ENCODE measurements at places on chromosomes 6 and 20.
A peak's percentile ranks its signal among the peaks of the same experiment; 100 is the strongest.

- no peak overlapping the region for H3K4me3 ChIP-seq
- peak; percentile 37 for DNase-seq
- no peaks in the 10 kb centered on the region for H3K36me3 ChIP-seq
- no peak overlapping the region for H3K27ac ChIP-seq
These were observed 13.4 kb upstream of the FOXC1 start for GRCh38 chr6:1596088-1596852.

DNA sequence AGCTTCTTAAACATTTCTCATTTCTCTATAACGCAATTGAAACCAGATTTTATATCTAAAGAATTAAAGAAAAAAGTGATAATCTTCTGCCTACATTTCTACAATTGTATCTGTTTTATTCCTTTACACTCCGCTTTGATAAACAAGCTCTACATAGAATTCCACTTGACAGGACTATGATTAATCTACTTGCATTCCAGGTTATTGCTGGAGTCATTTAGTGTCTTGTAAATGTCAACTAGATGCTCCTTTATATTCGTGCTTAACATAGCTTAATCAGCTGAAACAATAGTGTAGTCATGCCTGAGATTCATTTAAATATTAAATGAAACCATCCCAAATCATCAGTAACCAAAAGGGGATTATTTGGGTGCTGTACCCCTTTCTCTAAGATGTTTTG, 284.0 kb downstream of the TRDN start:
- DNase-seq, result no peak
- no peaks in the 10 kb centered on the region for H3K4me1 ChIP-seq
- no peak overlapping the region for H3K4me3 ChIP-seq
- no peaks in the 10 kb centered on the region for H3K27me3 ChIP-seq
- no peak overlapping the region for H3K27ac ChIP-seq
- H3K36me3 ChIP-seq, result no peaks in the 10 kb centered on the region

- H3K4me1 ChIP-seq, result peaks cover 13% of the 10 kb centered on the region
- H3K36me3 ChIP-seq, result no peaks in the 10 kb centered on the region
- peak overlapping the region; percentile 87 for H3K27ac ChIP-seq
- peak overlapping the region; percentile 93 for H3K4me3 ChIP-seq
- no peaks in the 10 kb centered on the region for H3K27me3 ChIP-seq
These were observed 60.1 kb upstream of the PRSS16 start for GRCh38 chr6:27187231-27188060.

DNA sequence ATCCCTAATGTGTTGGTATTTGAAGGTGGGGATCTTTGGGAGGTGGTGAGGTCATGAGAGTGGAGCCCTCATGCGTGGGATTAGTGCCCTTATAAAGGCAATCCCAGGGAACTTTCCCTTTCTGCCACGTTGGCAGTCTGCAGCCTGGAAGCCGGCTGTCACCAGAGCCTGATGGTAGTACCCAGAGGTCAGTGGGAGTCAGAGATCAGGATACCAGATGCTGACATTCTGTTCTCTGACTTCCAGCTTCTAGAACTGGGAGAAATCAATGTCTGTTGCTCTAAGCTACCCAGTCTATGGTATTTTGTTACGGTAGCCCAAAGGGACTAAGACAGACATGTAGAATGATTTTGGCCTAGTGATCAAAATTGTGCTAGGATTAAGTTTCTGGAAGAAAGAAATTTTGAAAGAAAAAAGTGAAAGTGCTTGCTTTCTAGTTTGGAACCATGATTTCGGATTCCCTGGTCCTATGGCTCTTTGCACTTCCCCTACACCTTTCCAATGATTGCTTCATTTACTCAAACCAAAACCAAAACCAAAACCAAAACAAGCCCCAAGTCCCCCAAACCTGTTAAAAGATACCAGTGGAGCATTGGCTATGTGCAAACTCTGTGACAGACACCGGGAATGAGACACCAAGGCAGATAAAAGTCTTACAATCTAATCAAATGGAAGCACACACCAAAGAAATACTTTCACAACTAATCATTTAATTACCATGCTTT, 173.7 kb upstream of the ZNF217 start:
- no peak for DNase-seq
- H3K4me3 ChIP-seq, result no peak overlapping the region
- no peaks in the 10 kb centered on the region for H3K27me3 ChIP-seq
- peak overlapping the region; percentile 51 for H3K27ac ChIP-seq

GRCh38 chr6:142946924-142947713, 2.1 kb upstream of the HIVEP2 start:
- peak; percentile 90 for DNase-seq
- peaks cover 8% of the 10 kb centered on the region for H3K36me3 ChIP-seq
- peaks cover 51% of the 10 kb centered on the region for H3K4me1 ChIP-seq
- peak overlapping the region; percentile 92 for H3K4me3 ChIP-seq
- H3K27me3 ChIP-seq, result no peaks in the 10 kb centered on the region

- H3K27me3 ChIP-seq, result no peaks in the 10 kb centered on the region
- no peak overlapping the region for H3K27ac ChIP-seq
- peak overlapping the region; percentile 1 for H3K4me3 ChIP-seq
- H3K4me1 ChIP-seq, result peaks cover 12% of the 10 kb centered on the region
These were observed 196.2 kb downstream of the BTBD9 start for GRCh38 chr6:38443352-38444144.

DNA sequence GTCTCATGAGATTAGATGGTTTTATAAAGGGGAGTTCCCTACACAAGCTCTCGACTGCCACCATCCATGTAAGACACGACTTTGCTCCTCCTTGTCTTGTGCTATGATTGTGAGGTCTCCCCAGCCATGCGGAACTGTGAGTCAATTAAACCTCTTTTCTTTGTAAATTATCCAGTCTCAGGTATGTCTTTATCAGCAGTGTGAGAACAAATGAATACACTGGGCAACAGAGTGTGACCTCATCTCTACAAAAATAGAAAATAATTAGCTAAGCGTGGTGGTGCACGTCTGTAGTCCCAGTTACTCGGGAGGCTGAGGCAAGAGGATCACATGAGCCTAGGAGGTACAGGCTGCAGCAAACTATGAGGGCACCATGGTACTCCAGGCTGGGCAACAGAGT, 51.3 kb downstream of the MDN1 start:
- H3K4me1 ChIP-seq, result peaks cover 5% of the 10 kb centered on the region
- H3K4me3 ChIP-seq, result no peak overlapping the region
- peak overlapping the region; percentile 63 for H3K27ac ChIP-seq
- H3K27me3 ChIP-seq, result no peaks in the 10 kb centered on the region

- DNase-seq, result peak; percentile 88
- H3K27me3 ChIP-seq, result no peaks in the 10 kb centered on the region
- H3K4me3 ChIP-seq, result peak overlapping the region; percentile 27
These were observed 14.3 kb upstream of the PIM1 start for GRCh38 chr6:37155394-37156312.

GRCh38 chr6:134480593-134480992, 162.7 kb upstream of the SGK1 start:
- no peaks in the 10 kb centered on the region for H3K36me3 ChIP-seq
- no peak overlapping the region for H3K27ac ChIP-seq
- H3K4me1 ChIP-seq, result peaks cover 9% of the 10 kb centered on the region
- no peak overlapping the region for H3K4me3 ChIP-seq
- no peak for DNase-seq

- H3K27ac ChIP-seq, result no peak overlapping the region
- H3K36me3 ChIP-seq, result no peaks in the 10 kb centered on the region
- H3K27me3 ChIP-seq, result no peaks in the 10 kb centered on the region
- H3K4me1 ChIP-seq, result no peaks in the 10 kb centered on the region
- H3K4me3 ChIP-seq, result no peak overlapping the region
- no peak for DNase-seq
These were observed 18.9 kb downstream of the C6orf132 start for GRCh38 chr6:42123379-42124103.

DNA sequence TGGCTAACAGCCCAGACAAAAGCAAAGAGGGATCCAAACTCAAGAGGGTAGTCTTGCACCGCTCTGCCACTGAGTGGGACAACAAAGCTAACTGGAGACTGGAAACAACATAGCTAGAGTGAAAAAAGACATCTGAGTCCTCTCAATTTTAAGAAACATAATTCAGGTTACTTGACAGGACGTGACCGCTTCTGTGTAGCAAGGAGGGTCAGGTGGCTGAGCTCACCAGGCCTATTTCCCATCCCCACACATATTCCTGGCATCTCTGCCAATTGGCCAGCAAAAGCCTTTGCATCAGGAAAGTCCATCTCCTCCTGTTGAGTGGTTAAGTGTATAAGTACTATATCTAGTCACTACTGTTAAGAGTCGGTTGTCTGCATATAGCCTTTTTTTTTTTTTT, 25.3 kb upstream of the TBC1D20 start:
- no peaks in the 10 kb centered on the region for H3K27me3 ChIP-seq
- no peak overlapping the region for H3K27ac ChIP-seq
- H3K36me3 ChIP-seq, result peaks cover 22% of the 10 kb centered on the region

GRCh38 chr6:127347178-127347577, 3.8 kb upstream of the ECHDC1 start:
- no peak overlapping the region for H3K4me3 ChIP-seq
- no peak for DNase-seq
- H3K27me3 ChIP-seq, result no peaks in the 10 kb centered on the region

DNA sequence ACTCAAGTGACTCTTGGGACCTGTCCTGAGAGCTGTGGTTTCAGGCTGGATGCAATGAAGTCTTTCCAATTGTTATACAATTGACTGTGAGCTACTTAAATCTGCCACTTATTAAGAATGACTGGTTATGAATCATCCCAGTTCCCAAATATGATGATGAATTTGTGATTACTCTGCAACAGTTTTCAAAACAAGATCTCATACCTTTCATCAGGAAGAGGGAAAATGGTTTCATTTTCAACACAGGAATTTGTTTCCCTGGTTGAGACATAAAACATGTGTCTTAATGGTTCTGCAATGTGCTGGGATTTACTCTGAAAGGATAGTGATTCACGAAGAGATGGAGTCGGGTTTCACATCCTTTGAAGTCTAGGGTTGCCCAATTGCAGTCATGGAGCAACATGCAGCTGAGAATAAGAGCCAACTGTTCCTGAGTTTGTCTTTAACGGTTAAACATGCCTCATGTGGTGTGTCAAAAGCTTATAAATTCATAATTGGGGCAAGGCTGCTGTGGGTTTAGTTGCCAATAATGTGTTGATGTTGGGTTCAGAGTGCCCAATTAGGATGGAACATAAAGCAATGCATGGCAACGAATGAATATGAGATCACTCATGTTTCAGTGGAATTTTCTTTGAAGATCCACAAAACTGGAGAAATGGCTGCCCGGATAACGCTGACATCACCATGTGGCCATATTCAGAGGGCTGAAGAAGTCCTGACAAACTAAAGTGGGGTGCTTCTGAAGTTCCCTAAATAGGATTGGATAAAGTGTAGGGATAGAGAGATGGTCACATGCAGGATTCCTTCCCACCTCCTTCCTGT, 41.0 kb downstream of the CYP24A1 start:
- no peaks in the 10 kb centered on the region for H3K36me3 ChIP-seq
- DNase-seq, result no peak
- H3K4me1 ChIP-seq, result no peaks in the 10 kb centered on the region
- no peak overlapping the region for H3K27ac ChIP-seq

- H3K4me1 ChIP-seq, result peaks cover 10% of the 10 kb centered on the region
- H3K27me3 ChIP-seq, result peaks cover 7% of the 10 kb centered on the region
- peak; percentile 47 for DNase-seq
- H3K4me3 ChIP-seq, result no peak overlapping the region
These were observed 34.2 kb upstream of the MDGA1 start for GRCh38 chr6:37731888-37732287.

- peak overlapping the region; percentile 52 for H3K4me3 ChIP-seq
- peaks cover 28% of the 10 kb centered on the region for H3K36me3 ChIP-seq
- H3K27ac ChIP-seq, result peak overlapping the region; percentile 96
- peaks cover 51% of the 10 kb centered on the region for H3K4me1 ChIP-seq
These were observed 23.5 kb downstream of the PLEKHG1 start for GRCh38 chr6:150622941-150623874.
